ENCODE measurements at places on chromosomes 3 and 15.
A peak's percentile ranks its signal among the peaks of the same experiment; 100 is the strongest.

- no peak overlapping the region for H3K27ac ChIP-seq
- DNase-seq, result no peak
- H3K27me3 ChIP-seq, result no peaks in the 10 kb centered on the region
- no peaks in the 10 kb centered on the region for H3K36me3 ChIP-seq
- H3K4me1 ChIP-seq, result no peaks in the 10 kb centered on the region
Observed at GRCh38 chr3:96961576-96961975, 147.2 kb downstream of the EPHA6 start.

GRCh38 chr3:129554356-129555152, 11.6 kb downstream of the H1-8 start:
- no peaks in the 10 kb centered on the region for H3K36me3 ChIP-seq
- H3K27ac ChIP-seq, result peak overlapping the region; percentile 70
- H3K4me3 ChIP-seq, result no peak overlapping the region
- H3K4me1 ChIP-seq, result peaks cover 40% of the 10 kb centered on the region
- DNase-seq, result no peak

DNA sequence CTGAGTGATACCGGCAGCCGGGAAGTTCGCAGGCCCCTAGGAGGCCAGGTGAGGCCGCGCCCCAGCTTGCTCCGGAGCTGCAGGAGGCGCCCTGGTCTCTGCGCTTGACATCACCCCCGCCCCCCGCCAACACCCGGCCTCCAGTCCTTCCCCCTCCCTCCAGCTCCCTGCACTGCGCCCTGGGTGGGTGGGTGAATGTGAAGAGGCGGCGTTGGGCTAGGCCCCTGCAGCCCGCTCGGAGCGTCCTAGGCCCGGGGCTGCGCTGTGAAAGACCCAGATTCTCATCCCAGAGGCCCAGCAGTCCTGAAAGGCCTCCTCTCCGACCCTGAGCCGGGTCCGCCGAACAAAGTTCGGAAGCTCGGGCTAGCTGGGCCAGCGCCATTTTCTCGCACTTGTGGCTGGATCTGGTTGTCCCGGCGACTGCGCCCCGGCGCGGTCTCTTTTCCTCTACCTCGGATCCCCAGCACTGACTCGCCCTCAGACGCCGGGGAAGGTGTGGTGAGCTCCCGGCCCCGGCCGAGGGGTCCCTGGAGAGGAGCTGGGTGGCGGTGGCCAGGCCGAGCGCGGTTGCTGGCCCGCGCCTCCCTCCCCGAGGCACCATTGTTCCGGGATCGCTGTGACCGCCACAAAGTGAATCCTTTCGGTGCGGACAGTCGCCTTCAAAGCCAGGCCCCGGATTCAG, 12.9 kb downstream of the ZIC4 start:
- no peak overlapping the region for H3K27ac ChIP-seq
- H3K4me3 ChIP-seq, result no peak overlapping the region
- H3K27me3 ChIP-seq, result peaks cover 100% of the 10 kb centered on the region
- peaks cover 16% of the 10 kb centered on the region for H3K4me1 ChIP-seq
- no peaks in the 10 kb centered on the region for H3K36me3 ChIP-seq

DNA sequence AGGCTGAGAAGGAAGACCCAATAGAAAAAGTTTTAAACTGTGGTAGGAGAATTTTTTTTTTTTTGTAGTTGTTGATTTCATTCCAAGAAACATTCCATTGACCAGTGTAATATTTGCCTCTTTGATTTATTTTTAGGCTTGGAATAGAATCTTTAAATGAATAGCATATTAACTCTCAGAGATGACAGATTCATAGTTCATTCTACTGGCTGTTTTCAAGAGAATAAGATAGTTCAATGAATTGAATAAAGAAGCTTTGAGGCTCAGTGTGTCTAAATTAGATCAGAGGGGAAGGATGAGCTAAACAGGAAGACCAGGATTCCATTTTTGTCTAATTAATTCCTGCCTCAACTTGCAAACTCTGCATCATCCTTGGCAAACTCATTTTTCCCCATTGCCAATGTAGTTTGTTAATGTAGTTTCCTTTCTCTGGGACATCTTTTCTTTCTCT, 98.4 kb downstream of the NAALADL2 start:
- H3K4me1 ChIP-seq, result no peaks in the 10 kb centered on the region
- no peak overlapping the region for H3K27ac ChIP-seq
- no peak overlapping the region for H3K4me3 ChIP-seq
- H3K36me3 ChIP-seq, result no peaks in the 10 kb centered on the region

- no peaks in the 10 kb centered on the region for H3K36me3 ChIP-seq
- H3K4me1 ChIP-seq, result peaks cover 6% of the 10 kb centered on the region
- peak; percentile 14 for DNase-seq
- H3K4me3 ChIP-seq, result peak overlapping the region; percentile 73
Observed at GRCh38 chr3:33438284-33438668, 1.9 kb downstream of the UBP1 start.

DNA sequence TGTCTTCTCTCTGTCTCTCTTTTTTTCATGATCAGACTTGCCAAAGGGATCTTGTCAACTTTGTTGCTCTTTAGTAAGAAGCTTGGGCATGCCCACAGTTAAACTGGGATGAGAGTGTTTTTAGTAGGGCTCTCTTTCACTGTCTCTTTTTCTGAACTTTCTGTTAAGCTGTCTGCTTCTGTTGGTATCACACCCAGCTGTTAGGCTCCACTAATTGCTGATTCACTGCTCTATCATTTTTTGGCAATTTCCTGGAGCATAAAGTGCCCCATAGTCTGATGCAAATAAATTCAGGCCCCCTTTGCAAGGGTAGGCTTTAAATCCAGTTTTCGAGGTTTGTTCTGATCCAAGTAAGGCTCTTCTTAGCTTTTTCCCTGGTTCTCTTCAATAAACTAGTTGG, 360.4 kb upstream of the ADAMTS9 start:
- no peaks in the 10 kb centered on the region for H3K27me3 ChIP-seq
- no peak overlapping the region for H3K4me3 ChIP-seq
- H3K4me1 ChIP-seq, result no peaks in the 10 kb centered on the region
- H3K27ac ChIP-seq, result no peak overlapping the region

DNA sequence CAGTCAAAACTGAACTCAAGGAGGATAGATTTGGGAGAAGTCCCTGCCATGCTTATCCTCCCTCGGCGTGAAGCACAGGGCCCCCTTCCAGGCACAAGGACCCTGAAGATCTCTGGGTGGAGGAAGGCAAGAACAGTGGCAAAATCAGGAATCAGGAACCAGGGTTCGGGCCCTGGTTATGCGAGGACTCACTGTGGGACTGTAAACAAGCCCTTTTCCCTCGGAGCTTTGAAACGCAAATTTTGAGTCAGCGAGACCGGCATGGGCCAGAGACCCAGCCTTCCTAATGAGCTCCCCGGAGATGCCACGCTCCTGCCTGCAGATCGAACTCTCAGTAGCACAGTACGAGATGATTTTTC, 70.1 kb downstream of the SLC12A8 start:
- no peaks in the 10 kb centered on the region for H3K27me3 ChIP-seq
- no peak for DNase-seq
- H3K4me3 ChIP-seq, result no peak overlapping the region
- no peaks in the 10 kb centered on the region for H3K36me3 ChIP-seq

GRCh38 chr3:83902787-83903533, 1055.8 kb upstream of the CADM2 start:
- no peaks in the 10 kb centered on the region for H3K4me1 ChIP-seq
- H3K27me3 ChIP-seq, result no peaks in the 10 kb centered on the region
- no peak overlapping the region for H3K27ac ChIP-seq
- H3K4me3 ChIP-seq, result no peak overlapping the region
- H3K36me3 ChIP-seq, result no peaks in the 10 kb centered on the region

- H3K4me3 ChIP-seq, result no peak overlapping the region
- no peaks in the 10 kb centered on the region for H3K36me3 ChIP-seq
- no peak overlapping the region for H3K27ac ChIP-seq
- H3K4me1 ChIP-seq, result peaks cover 2% of the 10 kb centered on the region
Observed at GRCh38 chr15:85141726-85142125, 160.1 kb downstream of the PDE8A start.

DNA sequence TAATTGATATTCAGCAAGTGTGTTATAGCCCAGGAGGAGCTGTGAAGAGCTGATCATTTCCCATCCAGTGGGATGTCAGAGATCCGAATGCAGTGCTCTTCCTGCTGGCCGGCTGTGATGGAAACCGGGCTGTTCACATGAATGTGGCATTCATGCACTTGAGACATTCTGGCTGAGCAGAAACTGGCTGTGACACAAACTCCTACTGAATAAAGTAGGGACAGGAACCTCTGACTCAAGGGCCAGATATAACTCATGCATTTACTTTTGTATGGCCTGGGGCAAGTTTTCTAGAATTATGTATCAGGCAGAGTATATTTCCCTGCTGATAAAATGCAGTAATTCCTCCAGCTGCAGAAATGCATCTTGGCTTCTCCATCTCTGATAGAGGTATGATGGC, 83.4 kb upstream of the FAM3D start:
- H3K4me1 ChIP-seq, result no peaks in the 10 kb centered on the region
- no peaks in the 10 kb centered on the region for H3K36me3 ChIP-seq
- no peak for DNase-seq

- DNase-seq, result peak; percentile 78
- no peak overlapping the region for H3K4me3 ChIP-seq
- no peak overlapping the region for H3K27ac ChIP-seq
- H3K36me3 ChIP-seq, result no peaks in the 10 kb centered on the region
- no peaks in the 10 kb centered on the region for H3K27me3 ChIP-seq
Observed at GRCh38 chr3:42831321-42831713, 22.1 kb downstream of the ACKR2 start.

DNA sequence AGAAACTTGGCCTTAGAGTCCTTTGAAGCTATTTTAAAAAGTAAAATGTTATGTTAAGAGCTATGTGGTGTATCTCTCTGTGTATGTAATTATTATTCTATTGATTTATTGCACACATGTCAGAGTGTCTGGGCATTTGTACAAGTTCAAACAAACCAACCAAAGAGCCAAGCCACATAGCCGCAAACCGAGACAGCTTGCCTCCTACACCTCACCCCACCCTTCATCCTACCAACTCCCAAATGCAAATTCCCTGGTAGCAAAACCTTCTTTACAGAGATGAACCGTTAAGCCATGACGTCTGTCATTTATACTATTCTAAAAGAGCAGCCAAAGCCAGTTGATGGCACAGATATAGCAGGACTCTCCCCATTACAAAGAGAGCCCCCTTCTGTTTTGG, 332.3 kb downstream of the ERC2 start:
- H3K4me3 ChIP-seq, result no peak overlapping the region
- H3K4me1 ChIP-seq, result peaks cover 11% of the 10 kb centered on the region
- H3K27me3 ChIP-seq, result no peaks in the 10 kb centered on the region
- H3K36me3 ChIP-seq, result no peaks in the 10 kb centered on the region

DNA sequence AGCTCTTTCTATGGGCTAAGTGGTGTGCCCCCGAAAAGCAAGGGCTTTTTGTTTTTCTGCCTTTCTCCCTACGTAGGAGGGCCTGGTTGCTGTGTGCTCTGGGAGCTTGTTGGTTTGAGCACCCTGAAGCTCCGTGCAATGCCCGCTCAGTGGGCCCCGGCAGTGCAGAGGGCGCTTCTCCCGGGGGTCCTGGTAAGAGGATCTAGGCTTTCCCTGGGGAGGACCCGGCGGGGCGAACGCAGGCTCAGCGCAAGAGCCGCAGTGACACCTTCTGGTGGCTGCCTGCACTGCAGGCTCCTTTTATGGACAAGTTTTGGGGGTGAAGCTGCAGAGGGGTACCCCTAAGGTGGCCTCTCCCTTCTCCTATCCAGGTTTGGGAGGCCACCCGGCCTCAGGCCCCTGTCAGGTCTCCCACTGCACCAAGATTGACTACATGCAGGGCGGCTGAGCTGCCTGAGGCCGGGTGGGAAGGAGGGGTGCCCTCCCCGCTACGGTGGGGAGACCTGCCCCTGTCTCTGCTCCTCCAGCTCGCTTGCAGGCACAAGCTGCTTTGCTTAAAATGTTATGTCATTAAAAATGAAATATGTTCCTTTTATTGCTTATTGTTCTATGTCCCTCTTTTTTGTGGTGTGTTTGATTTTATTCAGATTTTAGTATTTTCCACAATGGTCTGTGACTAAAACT, 387.9 kb downstream of the GABRG3 start:
- no peaks in the 10 kb centered on the region for H3K36me3 ChIP-seq
- no peak overlapping the region for H3K4me3 ChIP-seq
- no peaks in the 10 kb centered on the region for H3K4me1 ChIP-seq
- peak; percentile 56 for DNase-seq
- no peaks in the 10 kb centered on the region for H3K27me3 ChIP-seq

- no peak for DNase-seq
- H3K27me3 ChIP-seq, result no peaks in the 10 kb centered on the region
- no peak overlapping the region for H3K4me3 ChIP-seq
- H3K27ac ChIP-seq, result no peak overlapping the region
- no peaks in the 10 kb centered on the region for H3K36me3 ChIP-seq
- H3K4me1 ChIP-seq, result no peaks in the 10 kb centered on the region
Observed at GRCh38 chr3:190130696-190131095, 10.0 kb upstream of the P3H2 start.

DNA sequence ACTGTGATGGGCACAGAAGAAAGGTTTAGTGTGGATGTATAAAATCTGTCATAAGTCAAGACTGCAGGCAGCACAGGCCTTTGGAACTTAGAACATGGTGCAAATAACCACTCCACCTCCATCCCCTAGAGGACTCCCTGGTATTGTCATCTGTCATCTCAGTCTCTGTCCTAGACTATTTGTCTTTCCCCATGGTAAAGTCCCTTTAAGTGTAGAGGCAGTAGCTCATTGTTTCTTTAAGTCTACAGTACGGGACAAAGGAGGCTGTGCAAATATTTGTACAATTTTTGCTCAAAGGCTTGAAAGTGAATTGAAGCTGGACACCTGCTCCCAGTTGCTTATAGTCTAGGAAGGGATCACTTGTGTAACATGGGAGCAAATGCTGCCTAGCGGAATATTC, 3.2 kb upstream of the PXYLP1 start:
- DNase-seq, result no peak
- no peaks in the 10 kb centered on the region for H3K27me3 ChIP-seq
- peaks cover 23% of the 10 kb centered on the region for H3K4me1 ChIP-seq
- H3K27ac ChIP-seq, result no peak overlapping the region

DNA sequence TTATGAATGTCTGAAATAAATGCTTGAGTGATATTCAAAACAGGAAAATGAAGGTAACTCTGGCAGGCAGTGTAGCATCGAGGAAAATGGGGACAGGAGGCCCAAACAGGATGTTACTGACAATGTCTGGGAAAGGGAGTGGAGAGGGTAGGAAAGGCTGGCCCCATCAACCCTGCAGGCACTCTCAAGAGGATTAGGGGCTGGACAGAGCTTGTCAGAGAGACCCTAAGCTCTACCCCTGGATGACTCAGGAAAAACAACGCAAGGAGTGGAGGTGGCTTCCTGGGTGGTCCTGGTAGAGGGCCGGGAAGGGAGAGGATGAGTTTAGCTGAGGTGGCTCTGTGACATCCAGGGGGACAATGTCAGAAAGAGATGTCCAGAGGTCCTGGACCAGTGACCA, 106.0 kb downstream of the RYK start:
- no peak overlapping the region for H3K4me3 ChIP-seq
- no peaks in the 10 kb centered on the region for H3K27me3 ChIP-seq
- H3K4me1 ChIP-seq, result no peaks in the 10 kb centered on the region
- H3K27ac ChIP-seq, result no peak overlapping the region
- H3K36me3 ChIP-seq, result no peaks in the 10 kb centered on the region
